Right kidney (tissue), 9 donors: ENCODE measurements at places on chromosomes 11 and 22.

- no peak for DNase-seq
Measured at GRCh38 chr11:65182258-65183170, 786 bp downstream of the CAPN1 start.

DNA sequence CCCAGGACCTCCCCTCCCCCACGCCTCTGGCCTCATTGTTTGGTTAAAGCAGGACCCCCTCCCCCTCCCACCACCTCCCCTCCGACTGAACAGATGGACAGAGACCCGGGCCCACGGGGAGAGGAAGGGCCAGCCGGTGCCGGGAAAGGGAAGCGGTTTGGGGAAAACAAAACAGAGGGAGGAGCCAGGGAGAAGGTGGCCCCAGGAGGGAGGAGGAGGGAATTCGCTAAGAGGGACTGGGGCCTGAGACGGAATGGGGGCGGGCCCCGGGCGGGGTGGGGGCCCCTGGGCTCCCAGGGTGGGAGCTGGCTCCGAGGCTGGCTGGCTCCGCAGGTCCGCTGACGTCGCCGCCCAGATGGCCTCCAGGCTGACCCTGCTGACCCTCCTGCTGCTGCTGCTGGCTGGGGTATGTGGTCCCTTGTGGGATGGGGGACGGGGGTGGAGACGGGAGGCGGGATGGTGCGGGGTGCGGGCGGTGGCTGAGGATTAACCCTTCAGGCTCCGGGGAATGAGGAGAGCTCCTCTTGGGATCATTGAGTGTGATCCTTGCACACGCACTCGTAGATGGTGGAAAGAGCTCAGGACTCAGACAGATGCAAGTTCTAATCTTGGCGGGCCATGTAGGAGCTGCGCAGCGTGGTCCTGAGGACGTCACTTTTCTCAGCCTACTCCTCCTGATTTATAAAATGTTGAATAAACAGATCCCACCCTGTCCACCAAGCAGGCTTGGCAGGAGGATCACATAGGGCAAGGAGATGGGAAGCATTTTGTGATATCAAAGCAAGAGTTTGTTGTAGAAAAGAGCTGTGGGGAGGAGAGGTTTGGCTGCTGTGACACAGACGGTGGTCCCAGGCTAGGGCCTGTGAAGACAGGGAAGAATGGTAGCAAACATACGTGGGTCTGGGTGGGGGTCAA, 688 bp downstream of the SERPING1 start:
- peak; percentile 64 for DNase-seq

- DNase-seq, result peak; percentile 29
Measured at GRCh38 chr11:7596975-7597391, 76.3 kb downstream of the CYB5R2 start.

DNA sequence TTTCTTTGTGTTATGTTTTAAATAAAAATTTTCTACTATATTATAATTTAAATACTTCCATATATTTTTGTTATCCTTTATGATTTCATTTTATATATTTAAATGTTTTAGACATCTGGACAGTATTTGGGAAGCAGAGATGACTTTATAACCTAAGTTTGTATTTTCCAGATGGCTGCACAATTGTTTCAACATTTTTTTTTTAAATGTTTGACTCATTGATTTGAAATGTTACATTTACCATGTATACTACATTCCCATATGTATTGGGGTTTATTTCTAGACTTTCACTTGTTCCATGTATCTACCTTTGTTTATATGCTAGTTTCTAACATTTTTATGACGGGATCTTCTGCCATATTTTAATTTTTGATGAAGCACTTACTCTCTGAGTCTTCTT, 766.5 kb downstream of the METTL15 start:
- no peak for DNase-seq

GRCh38 chr22:26447584-26448329, 18.7 kb downstream of the ASPHD2 start:
- no peak for DNase-seq

- no peak for DNase-seq
Measured at GRCh38 chr22:47450876-47451475, 688.5 kb downstream of the TBC1D22A start.

- DNase-seq, result no peak
Measured at GRCh38 chr11:3879967-3880542, 24.6 kb downstream of the STIM1 start.

DNA sequence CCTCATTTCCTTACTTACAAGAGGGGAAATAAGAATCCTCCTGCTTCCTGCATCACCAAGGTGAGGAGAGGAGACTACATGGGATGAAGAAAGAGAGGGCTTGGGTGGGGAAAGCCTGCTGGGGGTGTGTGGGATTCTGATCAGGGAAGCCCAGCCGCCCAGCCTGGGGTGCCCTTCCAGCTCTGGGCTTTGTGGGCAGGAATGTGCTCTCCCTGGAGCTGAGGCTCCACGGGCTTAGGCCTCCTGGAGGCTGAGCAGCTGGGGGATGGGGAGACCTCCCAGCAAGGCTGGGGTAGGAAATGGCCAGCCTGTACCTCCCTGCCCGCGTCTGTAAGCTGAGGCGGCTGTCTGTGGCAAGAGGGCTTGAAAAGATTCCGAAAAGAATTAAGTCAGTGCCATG, 206.1 kb downstream of the GRIK4 start:
- DNase-seq, result no peak

DNA sequence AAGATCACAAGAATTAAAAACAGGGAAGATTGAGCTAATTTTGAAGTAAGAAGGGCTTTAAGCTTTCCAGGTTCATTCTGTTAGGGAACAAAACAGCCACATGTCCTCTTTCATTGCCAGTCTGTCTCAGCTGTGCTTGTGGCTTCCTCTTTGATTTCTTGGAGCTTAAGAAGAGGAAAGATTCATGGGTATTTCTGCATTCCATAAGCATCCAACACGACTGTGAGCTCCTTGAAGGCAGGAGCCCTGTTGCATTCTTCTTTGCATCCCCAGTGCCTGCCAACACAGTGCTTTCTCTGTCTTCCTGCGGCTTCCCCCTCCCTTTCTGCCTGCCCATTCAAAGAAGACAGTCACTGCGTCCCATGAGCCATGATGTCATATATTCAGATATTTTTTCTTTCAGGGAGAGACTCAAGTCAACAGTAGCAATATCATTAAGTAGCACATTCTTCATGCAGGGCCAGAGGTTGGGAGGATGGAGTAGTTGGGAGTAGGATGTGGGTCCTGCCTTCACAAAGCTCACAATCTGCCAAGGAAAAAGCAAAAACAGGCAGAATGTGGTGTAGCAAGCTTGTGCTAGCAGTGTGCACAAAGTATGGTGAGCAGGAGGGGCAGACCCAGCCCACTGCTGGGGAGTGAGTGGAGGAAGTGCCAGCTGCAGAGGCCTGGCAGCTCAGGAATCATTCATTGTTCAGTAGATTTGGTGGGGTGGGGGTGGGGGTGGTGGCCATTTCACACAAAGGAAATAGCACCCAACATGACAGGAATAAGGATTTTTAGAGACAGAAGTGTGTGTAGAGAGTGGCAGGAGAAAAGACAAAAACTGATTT, 162.1 kb upstream of the RASSF10 start:
- no peak for DNase-seq

DNA sequence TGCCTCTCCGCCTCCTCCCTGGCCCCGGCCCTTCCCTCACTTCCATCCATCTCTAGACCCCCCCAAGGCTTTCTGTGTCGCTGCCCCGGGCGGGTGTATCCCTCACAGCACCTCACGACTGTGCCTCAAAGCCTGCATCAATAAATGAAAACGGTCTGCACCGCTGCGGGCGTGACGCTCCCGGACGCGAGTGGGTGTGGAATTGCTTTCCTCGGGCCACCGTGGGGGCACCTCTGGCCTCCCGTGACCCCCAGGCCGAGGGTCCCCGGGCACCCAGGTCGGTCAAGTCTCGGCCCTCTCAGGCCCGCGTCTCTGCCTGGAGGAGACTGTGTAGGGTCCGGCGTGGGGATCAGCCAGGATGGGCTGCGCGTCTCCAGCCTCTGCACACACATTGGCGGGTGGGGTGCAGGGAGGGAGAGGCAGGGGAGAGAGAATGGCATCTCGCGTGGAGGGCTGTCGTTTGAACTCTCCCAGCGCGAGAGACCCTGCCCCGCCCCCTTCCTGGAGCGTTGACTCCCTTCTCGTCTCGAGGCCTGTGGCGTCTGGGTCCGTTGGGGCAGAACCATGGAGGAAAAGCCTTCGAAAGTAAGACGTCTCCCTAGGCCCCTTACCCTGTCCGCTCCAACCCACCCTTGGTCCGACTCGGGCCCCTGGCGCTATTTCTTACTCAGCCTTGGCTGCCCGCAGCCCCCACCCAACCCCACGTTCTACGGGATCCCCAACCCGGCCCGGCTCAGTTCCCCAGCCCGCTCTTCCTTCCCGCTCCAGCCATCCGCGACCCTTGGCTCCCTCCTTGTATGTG, at the start of gene CATSPERZ:
Gene CATSPERZ (plus strand): TSS at position 512 of the 802 bp plus-strand sequence. CDS start 53 bp downstream, at position 565.
- DNase-seq, result peak; percentile 46

DNA sequence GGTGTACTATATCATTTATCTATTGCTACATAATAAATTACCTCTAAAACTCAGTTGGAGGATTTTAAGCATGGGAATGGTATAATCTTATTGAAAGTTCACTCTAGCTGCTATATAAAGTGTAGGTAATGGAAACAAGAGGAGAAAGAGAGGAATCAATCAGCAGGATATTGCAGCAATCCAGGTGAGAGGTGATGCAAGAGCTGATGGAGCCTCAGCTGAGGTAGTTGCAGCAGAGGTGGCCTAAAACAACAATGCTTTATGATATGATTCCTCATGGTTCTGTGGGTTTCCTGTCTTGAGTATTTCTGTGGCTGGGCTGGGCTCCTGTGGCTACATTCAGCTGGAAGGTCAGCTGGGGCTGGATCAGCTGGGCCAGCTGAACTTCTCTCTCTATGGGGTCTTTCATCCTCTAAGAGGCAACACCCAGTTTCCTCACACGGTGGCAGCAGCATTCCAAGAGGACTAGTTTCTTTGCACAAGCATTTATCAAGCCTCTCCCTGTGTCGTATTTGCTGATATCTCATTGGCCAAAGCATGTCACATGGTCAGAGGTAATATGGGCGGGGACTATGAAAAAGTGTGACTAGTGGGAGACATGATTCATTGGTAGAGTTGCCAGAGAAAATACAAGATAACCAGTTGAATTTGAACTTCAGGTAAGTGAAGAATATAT, 135.4 kb upstream of the LARGE1 start:
- no peak for DNase-seq

- DNase-seq, result no peak
Measured at GRCh38 chr11:27663326-27663725, 36.9 kb downstream of the BDNF start.

DNA sequence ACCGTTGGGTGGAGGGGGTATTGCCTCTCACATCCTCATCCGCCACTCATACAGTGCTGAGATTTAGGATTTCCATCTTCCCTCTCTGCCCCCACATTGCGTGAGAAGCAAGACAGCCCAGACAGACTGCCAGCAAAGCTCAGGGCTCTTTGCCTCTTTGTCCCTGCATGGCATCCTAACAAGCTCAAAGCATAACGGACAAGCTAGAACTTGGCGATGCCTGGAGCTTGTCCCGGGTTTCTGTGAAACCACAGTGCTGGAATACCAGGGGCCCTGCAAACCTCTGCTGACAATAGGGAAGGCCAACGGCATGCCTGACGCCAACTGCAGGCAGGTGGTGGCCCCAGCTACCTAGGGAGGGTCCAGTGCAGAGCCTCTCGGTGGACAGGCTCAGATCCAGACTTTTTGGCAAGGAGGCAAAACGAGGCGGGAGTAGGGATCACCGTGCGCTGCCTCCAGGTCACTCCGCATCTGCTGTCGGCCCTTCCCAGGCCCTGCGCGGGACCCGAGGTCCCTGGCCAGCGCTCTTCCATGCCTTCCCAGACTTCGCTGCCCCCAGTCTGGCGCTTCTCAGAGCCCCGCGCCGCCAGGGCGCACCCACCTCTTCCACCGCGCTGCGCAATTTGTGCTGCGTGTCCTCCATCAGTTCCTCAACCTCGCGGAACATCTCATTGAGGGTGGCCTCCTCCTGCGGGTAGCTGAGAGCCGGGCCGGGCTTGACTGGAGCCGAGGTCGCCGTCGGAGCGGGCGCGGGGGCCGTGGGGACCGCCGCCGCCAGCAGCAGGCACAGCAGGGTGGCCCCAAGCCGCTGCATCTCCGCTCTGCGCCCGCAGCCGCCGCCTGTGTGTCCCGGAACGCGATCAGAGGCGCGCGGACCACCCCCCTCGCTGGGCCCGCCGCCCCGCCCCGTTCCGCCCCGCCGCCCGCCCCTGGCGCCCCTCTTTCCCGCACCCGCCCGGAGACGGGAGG, at the start of gene DKK3:
Gene DKK3 (minus strand): TSS at position 858 of the 969 bp plus-strand sequence. CDS start 44 bp downstream, at position 814.
- peak; percentile 63 for DNase-seq

DNA sequence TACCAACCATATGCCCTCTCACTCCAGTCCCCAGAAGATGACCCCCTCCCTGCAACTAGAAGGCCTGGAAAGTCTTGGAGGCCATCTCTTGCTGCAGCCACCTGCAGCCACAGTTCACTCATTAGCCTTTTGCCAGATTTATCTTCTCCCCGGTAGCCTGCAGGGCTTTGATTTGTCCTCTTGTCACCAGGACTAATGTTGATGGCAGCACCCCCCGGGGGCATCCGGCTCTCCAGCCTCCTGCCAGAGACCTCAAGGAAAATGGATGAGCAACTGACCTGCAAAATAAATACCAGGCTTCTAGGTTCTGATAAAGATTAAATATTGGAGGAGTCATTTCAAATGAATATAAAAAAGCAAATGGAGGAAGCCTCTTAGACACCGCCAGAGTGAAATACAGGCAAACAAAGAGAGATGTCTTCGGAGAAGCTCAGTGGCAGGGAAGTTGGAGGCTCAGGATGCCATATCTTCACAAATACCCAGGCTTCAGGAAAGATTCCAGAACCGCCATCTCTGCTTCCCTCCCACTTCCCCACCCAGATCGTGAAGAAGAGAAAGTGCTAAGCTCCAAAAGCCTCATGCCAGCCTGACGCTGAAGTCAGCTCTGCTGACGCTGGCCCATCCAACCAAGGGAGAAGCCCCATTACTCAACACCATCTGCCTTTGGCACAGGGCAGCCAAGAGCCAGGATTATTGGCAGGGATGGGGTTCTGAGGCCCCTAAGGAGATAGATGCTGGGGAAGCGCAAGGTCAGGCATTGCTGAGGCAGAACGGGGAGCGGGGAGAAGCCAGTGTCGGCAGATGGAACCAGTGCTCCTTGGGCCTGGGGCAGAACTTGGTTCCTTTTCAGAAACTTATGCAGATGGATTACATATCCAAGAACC, 362.7 kb downstream of the CADM1 start:
- DNase-seq, result no peak

DNA sequence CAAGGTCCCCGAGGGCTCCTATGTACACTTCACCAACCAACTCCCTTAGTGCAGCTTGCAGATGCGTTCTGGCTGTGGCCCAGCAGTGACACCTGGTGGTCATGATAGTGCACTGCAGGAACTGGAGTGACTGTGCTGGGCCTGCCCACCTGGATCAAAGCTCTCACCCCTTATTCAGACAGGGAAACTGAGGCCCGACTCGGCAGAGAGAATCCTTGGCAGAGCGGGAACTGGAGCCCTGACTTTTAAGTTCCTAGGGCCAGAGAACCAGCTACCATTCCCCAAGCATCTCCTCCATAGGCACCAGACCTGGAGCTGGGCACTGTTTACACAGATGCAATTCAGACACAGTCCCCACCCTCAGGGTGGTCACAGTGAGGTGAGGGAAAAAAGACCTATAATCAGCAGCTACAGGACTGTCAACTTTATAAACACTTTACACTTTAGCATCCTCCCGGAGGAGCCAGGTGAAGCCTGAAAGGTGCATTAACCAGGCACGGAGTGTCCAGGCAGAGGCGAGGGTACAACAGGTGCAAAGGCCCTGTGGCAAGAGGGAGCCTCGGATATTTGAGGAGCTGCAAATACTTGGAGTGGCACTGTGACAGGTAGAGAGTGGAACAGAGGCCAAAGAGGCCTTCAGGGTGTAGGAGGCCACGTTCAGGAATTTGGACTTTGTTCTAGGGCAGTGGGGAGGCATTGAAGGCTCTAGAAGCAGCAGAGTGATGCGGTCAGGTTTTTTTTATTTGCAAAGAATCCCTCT, 22.0 kb downstream of the RHBDD3 start:
- peak; percentile 47 for DNase-seq

GRCh38 chr11:38667359-38667758, 2069.3 kb upstream of the RAG2 start:
- DNase-seq, result no peak
